ENCODE measurements at places on chromosomes 13 and 19.

DNA sequence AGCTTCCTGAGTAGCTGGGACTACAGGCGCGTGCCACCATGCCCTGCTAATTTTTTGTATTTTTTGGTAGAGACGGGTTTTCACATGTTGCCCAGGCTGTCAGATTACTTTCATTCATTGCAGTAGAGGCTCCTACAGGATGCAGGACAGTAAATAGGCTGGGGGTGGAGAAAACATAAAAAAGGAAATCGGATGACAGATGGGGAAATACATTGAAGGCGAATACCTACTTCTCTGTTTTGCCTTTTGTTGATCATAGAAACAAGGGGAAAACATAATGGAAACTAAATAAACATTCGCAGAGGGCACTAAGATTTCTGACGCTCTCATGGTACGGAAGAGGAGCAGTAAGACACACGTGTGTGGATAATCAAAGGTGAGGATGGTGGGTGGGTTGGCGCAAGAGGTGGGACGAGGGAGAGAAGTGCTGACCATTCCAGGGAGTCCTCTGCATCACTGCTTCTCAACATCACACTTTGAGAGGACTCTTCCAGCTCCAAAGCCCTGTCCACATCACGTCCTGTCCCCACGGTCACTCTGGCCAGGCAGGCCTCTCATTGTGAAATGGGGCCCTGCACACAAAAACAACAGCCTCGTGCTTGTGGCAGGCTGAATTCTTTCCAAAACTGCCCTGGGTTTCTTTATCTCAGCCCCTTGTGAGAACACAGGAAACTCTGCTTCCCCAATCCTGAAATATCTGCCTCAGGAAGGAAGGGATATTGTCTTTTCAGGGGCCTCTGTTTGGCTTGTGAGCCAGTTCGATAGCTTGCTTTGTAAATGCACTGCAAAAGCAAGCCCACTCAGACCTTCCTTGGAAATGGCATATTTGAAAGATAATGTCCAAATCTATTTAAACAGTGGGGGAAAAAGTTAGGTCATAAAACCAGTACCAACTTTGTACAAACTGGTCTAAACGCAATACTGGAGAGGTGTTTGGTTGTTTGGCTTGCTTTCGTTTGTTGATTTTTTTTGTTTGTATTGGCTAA is 188.5 kb downstream of the FOXO1 start:
- no peak for DNase-seq

DNA sequence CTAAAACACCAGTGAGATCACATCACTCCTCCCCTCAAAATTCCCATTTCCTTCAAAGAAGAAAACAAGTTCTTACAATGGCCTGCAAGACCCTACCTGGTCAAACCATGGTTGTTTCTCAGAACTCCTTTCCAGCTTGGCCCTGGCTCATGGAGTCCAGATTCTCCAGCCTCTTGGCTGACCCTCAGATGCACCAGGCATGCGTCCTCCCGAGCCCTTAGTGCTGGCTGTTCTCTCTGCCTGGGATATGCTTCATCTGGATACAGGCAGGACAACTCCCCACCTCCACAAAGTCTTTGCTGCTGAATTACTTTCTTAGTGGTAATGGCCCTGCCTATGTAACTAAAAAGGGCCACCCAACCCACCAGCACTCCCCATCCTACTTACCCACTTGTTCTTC is 94.3 kb downstream of the MBNL2 start:
- no peak for DNase-seq

GRCh38 chr19:17981611-17982010 is 14.7 kb downstream of the KCNN1 start:
- DNase-seq, result no peak

DNA sequence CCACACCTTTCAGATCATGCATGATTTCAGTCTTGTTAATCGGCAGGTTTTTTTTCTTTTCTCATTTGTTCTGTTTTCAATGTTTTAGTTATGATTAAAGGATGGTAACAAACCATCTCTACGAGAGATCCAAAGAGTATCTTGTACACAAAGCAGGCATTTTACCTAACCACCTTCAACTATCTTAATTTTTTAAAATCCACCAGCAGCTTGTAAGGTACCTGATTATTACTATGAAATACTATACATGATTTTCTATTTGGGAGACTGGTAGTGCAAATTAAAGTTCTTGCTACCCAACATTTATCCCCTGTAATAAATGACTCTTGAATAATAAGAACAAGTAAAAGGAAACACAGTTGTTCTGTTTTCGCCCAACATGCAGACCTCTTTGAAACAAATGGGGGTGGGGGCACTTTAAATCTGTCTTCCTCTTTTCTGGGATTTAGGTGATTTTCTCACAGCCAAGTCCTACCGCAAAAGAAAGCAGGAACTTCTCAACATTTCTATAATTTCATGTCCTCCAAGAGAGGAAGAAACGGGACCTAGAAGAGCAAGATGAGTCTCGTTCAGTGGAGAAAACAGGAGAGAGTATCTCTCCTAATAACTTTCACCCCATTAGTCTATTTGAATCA is 3.6 kb downstream of the POU4F1 start:
- no peak for DNase-seq

GRCh38 chr19:14715841-14716240 is 26.0 kb downstream of the ZNF333 start:
- DNase-seq, result no peak

DNA sequence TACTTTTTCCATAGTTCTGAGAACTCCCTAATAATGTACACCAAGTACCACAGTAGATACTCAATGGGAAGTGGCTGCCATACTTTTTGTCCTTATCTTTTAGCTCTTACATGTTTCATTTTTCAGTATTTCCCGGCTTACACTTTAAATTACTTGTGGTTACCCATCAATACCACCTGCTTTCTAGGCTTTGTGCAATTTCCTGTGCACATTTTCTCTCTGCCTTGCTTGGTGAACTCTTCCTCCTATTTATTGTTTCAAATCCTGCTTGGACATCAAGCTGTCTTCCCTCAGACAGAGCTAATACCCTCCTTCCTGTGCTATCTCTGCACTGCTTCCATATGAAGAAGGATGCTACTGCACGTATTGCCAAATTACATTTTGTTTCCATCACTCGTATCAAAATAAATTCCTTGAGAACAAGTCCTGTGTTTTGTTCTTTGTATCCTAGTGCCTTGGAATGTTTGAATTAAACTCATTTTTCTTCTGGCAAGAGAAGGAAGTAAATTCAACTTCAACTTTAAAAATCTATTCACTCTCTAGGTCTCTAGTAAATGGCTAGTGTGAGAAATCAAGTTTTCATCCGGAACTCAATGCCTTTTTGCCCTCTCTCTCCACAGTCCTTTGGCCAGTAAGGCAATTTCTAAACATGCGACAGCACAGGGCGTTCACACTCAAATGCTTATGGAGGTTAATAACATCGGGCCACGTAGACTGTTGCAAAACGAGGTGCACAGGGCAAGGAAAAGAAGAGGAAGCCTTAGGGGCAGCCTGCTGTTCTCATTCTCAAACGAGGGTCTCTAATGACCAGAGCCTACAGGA is 5.6 kb downstream of the ZAR1L start:
- DNase-seq, result no peak

GRCh38 chr19:30161770-30162169 is 210.4 kb upstream of the ZNF536 start:
- DNase-seq, result no peak

- no peak for DNase-seq
Measured at GRCh38 chr19:11833541-11833940, 15.0 kb upstream of the ZNF439 start.

- DNase-seq, result no peak
Measured at GRCh38 chr13:49997955-49998354, 1.1 kb downstream of the TRIM13 start.

GRCh38 chr13:29143847-29144246 is 323.7 kb downstream of the MTUS2 start:
- DNase-seq, result no peak

GRCh38 chr13:37148501-37148900 is 43.0 kb upstream of the CSNK1A1L start:
- DNase-seq, result no peak

- DNase-seq, result no peak
Measured at GRCh38 chr13:76738616-76739015, 147.6 kb downstream of the KCTD12 start.

GRCh38 chr19:10222201-10222890 is 8.8 kb downstream of the S1PR2 start:
- no peak for DNase-seq

- DNase-seq, result peak; percentile 81
Measured at GRCh38 chr19:10416380-10417257, 3.7 kb upstream of the PDE4A start.

DNA sequence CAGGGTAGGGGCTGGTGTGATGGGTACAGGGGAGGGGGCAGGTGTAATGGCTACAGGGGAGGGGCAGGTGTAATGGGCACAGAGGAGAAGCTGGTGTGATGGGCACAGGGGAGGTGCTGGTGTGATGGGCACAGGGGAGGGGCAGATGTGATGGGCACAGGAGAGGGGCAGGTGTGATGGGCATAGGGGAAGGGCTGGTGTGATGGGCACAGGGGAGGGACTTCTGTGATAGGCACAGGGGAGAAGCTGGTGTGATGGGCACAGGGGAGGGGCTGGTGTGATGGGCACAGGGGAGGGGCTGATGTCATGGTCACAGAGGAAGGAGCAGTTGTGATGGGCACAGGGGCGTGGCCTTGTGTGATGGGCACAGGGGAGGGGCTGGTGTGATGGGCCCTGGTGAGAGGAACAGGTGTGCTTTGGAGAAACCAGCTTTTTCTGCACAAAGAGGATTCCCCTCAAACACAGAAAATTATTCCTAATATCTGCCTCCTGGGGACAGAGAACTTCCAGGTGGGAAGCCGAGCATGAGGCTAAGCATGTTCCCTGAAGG is 38.6 kb upstream of the POP4 start:
- no peak for DNase-seq

- no peak for DNase-seq
Measured at GRCh38 chr13:55573565-55573964, 1567.2 kb upstream of the PRR20A start.

DNA sequence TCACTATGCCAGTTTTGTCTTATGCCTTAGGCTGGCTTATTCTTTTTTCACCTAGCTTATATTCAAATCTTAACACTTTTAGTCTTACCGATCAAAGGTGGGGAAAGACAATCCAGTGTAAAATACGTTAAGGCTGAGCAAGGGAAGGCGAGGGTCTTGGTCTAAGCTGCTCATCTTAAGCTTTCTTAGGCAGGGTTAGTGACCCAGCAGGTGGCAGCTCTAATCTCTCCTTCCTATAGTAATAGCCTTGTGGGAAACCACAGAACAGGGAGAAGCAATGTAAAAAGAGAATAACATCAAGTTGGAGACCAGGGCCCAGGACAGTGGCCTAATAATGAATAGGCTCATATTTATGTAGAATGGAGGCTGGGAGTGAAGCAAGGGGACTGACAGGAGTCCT is 45.9 kb downstream of the COG3 start:
- no peak for DNase-seq

GRCh38 chr13:113413898-113414282 is 39.4 kb downstream of the ADPRHL1 start:
- no peak for DNase-seq

GRCh38 chr13:35979361-35979951 is 151.7 kb downstream of the DCLK1 start:
- DNase-seq, result peak; percentile 8

DNA sequence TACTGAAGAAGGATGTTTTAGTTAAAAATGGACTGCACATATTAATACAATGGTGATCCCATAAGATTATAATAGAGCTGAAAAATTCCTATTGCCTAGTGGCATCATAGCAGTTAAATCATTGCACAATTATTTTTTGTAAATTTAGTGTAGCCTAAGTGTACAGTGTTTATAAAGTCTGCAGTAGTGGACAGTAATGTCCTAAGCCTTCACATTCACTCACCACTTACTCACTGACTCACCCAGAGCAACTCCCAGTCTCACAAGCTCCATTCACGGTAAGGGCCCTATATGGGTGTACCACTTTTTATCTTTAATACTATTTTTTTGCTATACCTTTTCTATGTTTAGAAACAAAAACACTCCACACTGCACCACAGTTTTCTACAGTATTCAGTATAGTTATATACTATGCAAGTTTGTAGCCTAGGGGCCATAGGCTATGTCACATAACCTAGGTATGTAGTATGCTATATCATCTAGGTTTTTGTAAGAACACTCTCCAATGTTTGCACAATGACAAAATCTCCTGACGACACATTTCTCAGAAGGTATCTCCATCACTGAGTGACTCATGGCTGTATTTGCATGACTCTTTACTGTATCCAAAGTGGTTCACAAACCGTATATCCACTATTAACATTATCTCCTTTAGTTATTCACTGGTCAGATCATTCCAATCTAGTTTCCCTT is 536.0 kb downstream of the KLF12 start:
- DNase-seq, result no peak

- DNase-seq, result peak; percentile 52
Measured at GRCh38 chr13:50126263-50126992, 111.2 kb downstream of the KCNRG start.

DNA sequence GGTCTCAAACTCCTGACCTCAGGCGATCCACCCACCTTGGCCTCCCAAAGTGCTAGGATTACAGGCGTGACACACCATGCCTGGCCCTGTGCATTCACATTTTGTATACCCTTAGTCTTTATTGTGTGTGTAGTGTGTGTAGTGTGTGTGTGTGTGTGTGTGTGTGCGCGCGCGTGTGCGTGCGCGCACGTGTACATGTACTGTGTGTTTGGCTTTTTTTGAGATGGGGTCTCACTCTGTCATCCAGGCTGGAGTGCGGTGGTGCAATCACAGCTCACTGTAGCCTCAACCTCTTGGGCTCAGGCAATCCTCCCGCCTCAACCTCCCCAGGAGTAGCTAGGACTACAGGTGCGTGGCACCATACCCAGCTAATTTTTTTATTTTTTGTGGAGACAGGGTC is 22.1 kb downstream of the ITM2B start:
- DNase-seq, result no peak

GRCh38 chr19:42245231-42245630 is 2.8 kb upstream of the GSK3A start:
- no peak for DNase-seq

DNA sequence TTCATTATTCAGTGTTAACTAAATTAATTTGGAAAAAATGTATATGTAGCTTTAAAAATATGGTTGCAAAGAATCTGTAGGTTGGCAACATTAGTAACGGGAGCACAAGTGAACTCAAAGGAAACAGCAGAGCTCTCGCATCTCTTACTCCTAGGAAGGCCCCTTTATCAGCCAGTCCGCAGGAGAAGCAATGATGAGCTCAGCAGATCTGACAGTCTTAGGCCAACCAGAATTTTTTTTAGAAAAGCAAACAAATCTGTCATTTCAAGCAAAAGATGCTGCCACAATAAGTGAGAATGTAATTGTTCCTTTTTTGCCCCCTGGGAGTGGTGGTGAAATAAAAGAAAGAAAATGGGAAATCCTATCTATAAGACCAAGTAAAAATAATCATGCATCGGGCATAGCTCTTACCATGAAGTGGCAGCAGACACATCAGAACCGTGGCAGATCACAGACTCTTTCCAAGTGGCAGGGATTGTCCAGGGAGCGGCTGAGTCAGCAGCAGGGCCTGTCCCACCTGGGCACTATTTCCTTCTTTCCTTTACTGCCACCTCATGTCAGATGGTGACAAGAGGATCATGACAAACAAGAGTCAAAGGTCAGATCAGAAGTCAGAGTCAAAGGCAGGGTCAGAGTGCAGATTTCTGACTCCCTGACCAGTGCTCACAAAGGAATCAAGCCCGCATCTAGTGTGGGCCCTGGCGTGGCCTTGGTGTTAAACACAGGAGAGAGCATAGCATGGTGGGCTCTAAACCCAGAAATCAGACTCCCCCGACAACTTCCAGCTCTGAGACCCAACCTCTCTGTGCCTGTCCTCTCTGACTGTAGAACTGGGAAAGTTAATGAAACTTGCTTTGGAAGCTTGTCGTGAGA is 84.0 kb upstream of the MTIF3 start:
- DNase-seq, result no peak
